ENCODE measurements at places on chromosomes 12 and 14.

DNA sequence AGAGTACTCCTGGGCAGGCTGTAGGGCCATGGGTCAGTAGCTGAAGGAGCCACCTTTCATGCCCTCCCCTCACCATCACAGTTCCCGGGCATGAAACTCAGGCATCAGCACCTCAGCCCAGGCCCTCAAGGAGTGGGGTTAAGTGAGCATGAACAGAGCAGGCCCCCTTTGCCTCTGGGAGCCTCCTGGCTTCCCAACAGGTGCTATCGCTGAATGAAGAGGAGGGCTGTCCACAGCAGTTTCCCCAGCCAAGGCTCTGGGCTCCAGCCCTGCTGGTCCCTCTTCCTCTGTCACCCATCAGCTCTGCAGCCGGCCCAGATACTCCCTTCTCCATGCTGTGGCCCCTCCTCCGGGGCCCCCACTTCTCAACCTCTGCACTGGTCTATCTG lies 184.3 kb downstream of the ZFP36L1 start:
- DNase-seq: no peak

- no peak for DNase-seq
Measured at GRCh38 chr12:81222846-81223592, 145.1 kb downstream of the ACSS3 start.

DNA sequence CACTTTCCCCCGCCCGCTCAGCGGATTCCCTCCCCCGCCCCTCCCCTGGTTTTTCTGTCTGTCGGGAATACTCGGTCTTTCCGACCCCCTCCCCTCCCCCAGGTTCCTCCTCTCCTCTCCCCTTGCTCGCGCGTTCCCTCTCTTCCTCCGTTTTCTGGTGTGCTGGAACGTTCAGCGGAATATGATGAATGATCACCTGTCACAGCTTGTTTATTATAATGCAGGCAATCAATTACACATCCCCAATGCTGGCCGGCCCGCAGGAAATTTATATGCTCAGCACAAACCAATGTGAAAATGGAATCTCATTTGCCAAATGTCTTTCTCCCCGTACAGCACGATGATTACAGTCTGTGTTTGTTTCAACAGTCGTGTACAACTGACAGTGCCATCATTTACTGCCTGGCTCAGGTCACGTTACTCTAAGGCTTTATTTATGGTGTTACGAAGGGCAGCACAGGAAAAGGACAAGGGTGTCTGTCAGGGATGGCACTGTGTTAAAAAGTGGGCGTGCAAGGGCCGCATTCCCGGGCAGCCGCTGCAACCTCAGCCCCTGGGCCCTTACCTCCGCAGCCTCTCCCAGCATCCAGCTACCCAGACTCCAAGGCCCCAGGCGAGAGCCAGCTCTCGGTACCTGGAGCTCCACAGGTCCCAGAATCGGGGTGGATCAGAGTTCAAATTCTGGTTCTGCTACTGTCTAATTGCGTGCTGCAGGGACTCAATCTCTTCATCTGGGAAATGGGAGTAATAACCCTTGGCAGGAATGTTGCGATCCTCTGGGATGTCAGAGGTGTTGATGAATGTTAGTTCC lies 24.7 kb upstream of the MAP1LC3B2 start:
- DNase-seq: peak; percentile 28

- DNase-seq: no peak
Measured at GRCh38 chr14:104184506-104184905, 46.1 kb downstream of the KIF26A start.

- no peak for DNase-seq
Measured at GRCh38 chr14:46352844-46353243, 298.7 kb downstream of the RPL10L start.

- no peak for DNase-seq
Measured at GRCh38 chr12:65895759-65896656, 71.7 kb downstream of the HMGA2 start.

DNA sequence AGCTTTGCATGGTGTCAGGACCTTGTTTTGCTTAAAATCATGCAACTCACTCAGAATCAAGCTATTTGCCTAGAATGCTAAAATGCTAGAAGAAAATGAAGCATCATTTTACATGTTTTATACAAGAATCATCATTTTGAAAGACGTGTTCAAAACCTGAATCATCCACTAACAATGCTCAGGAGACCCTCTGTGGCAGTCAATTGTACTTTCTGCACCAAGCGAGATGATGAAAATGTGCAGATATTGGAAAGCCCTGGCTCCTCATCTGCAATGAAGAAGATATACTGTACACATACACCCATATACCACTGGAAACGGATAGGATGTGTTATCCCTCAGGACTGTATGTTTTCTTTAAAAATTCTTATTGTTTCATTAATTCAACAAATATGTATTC lies 92.7 kb downstream of the DYRK2 start:
- DNase-seq: no peak

GRCh38 chr14:67571991-67572323 lies 28.1 kb downstream of the PIGH start:
- no peak for DNase-seq

GRCh38 chr12:15688202-15688736 lies 100.9 kb downstream of the EPS8 start:
- peak; percentile 88 for DNase-seq

DNA sequence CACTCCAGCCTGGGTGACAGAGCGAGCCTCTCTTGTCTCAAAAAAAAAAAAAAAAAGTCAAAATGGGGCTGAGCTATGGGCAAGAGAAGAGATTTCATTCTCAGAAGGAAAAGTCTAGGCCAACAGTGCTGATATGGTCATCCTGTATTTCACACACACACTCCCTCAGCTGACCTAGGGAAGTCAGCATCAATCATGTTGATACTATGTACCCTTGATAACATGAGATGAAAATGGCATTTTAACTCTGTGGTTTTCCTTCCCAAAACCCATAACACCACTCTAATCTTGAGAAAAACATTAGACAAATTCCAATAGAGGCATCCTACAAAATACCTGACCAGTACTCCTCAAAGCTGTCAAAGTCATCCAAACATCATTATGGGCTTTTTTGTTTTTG lies 2.3 kb upstream of the NEMP1 start:
- no peak for DNase-seq

DNA sequence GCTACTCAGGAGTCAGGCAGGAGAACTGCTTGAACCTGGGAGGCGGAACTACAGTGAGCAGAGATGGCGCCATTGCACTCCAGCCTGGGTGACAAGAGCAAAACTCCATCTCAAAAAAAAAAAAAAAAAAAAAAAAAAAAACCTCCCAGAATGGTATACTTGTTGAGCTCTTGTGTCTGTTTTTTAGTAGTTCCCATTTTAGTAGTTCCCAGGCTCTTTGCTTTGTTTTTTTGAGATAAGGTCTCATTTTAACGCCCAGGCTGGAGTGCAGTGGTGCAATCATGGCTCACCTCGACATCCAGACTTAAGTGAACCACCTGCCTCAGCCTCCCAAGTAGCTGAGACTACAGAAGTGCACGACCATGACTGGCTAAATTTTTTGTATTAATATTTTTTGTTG lies 13.4 kb downstream of the ATXN2 start:
- DNase-seq: no peak

DNA sequence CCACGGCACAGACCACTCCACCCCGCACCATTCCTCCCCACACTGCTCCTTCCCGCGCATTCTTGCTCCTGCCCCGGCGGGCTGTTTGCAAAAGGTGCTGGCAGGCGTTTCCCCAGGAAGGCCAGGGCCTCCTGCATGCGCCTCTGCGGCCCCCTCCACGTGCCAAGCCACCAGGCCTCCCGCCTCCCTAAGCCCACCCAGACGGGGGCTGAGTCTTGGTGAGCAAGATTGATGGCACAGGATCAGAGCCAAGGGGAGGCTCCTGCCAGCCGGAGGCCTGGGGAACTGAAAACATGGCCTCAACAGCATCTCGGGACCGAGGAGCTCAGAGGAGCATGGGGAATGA lies 328.3 kb upstream of the DIO3 start:
- DNase-seq: no peak

- no peak for DNase-seq
Measured at GRCh38 chr12:43766291-43766690, 7.5 kb downstream of the IRAK4 start.

- no peak for DNase-seq
Measured at GRCh38 chr14:96663491-96664067, 133.6 kb upstream of the VRK1 start.

- no peak for DNase-seq
Measured at GRCh38 chr12:76864791-76865400, 13.9 kb downstream of the CSRP2 start.

GRCh38 chr12:23006413-23006812 lies 381.4 kb downstream of the ETNK1 start:
- DNase-seq: no peak

DNA sequence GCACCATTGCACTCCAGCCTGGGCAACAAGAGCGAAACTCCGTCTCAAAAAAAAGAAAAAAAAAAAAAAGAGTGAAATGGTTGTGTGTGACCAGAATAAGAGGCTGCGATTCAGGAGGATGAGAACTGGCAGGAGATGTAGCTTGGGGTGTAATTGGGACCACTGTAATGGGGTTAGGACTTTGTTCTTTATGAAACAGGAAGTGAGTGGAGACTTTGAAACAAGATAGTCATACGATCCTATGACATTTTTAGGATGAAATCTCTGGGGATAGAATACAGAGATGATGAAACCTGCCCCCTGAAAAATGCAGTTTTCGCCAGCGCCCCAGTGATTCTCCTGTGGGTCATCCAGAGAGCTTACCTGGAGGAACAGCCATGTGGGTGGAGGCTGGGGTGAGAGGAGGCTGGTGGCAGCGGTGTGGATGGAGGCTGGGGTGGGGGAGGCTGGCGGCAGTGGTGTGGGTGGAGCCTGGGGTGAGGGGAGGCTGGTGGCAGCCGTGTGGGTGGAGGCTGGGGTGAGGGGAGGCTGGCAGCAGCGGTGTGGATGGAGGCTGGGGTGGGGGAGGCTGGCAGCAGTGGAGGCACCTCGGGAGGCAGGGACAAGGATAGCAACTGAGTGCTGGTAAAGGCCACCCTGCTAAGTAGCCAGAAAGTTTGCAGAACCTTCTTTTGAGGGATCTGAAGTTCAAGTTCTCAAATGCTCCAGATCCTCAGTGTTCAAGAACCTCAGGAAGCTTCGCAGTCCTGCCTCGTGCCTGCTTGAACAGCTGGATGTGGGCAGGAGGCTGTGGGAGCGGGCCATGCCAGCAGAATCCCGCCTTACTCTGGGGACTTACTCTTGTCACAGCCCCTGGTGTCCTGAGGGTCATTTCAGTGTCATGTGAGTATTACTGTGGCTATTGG lies 20.2 kb downstream of the FBXL14 start:
- no peak for DNase-seq

DNA sequence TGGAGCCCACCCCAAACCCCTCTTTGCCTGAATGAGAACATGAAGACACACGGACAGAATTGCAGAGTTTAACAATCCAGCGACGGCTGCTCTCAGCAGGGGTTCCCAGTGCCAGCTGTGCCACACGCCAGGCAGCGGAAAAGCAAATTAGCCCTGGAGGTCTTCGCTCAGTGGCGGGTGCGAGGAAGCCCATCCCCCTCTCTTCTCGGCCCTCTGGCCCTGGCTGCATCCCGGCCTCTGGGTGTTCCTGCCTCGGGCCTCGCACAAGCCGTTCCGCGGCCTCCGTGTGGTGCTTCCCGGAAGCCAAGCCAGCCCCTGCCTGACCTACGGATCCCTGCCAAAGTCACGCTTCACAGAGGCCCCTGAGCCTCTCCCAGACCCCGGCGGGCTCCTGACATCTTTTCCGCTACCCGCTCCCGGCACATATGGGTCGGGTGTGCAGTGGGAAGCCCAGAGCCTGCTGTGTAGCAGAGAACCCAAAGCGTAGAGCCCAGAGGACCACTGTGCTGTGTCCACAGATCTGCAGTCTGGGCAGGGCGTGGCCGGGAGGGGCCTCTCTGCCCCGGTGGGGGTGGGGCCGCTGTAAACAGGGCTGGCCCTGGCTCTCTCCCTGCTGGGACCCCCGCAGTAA lies 70.7 kb upstream of the GALNT9 start:
- no peak for DNase-seq

DNA sequence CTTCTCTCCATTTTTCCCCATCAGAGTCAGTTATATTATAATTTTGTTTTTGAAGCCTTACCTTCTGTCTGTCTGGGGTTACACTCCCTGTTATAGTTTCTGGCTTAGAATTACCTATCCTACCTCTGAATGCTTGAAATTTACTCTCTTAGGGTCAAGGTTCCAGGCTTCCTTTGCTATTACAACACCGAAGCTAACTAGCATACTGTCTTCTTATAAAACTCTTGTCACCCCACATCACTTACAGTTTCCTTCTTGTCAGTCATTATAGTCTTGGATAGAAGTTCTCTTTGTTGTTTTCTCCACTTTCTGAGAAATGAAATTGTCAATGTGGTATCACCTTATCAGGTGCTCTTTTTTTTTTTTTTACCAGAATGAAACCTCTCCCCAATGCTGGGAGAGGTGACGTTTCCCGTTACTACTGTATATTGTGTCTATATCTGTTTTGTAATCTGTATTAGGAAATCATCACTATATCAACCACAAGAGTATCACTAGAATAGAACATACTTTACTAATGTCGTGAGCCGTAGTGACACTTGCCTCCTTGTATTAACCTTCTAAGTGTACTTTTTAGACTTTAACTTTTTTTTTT lies 69.2 kb upstream of the PSMA6 start:
- no peak for DNase-seq

- DNase-seq: no peak
Measured at GRCh38 chr12:3172124-3173007, 95.2 kb downstream of the TSPAN9 start.

DNA sequence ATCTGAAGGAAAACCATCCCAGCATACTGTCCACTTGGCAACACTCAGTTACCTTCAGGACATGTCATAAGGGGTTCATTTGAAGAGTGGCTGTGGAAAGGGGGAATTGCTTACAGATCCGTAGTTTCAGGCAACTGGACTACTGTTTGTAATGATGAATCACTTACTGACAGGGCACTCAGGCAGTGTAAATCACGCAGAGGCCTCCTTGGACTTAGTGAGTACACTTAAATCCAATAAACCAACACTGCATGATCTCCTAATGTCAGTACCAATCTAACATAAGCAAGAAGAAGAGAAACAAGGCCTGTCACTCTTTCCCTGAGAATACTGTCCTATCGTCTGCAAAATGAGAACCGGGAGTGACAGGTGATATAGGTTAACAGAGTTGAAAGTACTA lies 104.8 kb downstream of the TRAFD1 start:
- DNase-seq: no peak

DNA sequence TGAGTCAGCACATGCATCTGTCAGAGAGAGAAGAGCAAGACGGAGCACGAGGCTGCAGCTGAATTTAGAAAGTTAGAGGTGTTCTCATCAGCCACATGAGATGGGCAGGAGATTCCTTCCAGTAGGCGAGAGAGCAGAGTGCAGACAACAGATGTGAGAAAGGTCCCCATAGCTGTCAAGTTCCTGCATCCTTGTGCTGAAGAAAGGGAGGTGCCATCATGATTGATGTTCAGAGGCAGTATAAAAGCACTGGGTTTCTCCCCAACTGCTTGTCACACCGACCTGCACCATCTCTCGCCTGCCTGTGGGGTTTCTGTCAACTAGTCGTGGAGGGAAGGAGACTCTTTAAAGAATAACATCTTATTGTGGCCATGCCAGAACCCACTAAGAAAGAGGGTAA lies at the start of gene MYBPC1:
MYBPC1 (plus strand) TSS at position 272 of the 400 bp plus-strand sequence; CDS start at position 372, 100 bp downstream.
- no peak for DNase-seq

GRCh38 chr14:31881531-31882310 lies 195.4 kb upstream of the ARHGAP5 start:
- DNase-seq: no peak

- no peak for DNase-seq
Measured at GRCh38 chr12:116337312-116337711, 59.8 kb upstream of the MED13L start.

- no peak for DNase-seq
Measured at GRCh38 chr12:113818833-113819232, 147.3 kb downstream of the RBM19 start.
